ENCODE measurements at places on chromosomes 2 and 18.
A peak's percentile ranks its signal among the peaks of the same experiment; 100 is the strongest.

- no peak for DNase-seq
Measured at GRCh38 chr2:232329716-232330067, 48.9 kb upstream of the ALPP start.

DNA sequence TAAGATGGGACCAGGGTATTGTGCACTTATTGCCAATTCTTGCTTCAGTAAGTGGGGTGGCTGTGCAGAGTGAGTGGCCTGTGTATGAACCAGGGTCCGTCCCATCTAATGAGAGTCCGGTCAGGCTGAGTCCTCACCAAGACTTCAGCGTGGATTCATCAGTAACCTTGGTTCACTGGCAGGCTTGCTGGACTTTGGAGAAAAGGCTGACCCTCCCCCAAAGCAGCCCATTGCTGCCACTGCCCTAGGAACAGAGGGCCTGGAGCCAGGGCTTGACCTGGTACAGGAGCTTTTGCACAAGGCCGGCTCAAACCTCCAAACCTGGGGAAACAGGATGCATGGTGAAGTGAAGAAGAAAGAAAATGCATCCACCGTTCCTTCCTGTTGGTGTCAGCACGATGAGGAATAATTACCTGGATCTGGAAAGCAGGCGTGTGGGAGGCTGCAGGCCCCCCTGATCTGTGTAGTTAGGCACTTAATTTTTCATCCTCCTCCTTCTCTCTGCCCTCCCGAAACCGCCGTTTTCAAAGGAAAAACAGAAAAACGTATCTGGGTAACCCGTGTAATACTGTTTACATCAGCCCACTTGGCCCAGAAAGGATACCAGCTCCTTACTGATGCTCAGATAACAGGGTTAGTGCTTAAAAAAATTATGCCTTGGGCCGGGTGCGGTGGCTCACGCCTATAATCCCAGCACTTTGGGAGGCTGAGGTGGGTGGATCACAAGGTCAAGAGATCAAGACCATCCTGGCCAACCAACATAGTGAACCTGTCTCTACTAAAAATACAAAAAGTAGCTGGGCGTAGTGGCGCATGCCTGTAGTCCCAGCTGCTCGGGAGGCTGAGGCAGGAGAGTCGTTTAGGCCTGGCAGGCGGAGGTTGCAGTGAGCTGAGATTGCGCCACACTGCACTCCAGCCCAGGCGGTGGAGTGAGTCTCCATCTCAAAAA, 147.7 kb downstream of the TGIF1 start:
- no peak for DNase-seq

DNA sequence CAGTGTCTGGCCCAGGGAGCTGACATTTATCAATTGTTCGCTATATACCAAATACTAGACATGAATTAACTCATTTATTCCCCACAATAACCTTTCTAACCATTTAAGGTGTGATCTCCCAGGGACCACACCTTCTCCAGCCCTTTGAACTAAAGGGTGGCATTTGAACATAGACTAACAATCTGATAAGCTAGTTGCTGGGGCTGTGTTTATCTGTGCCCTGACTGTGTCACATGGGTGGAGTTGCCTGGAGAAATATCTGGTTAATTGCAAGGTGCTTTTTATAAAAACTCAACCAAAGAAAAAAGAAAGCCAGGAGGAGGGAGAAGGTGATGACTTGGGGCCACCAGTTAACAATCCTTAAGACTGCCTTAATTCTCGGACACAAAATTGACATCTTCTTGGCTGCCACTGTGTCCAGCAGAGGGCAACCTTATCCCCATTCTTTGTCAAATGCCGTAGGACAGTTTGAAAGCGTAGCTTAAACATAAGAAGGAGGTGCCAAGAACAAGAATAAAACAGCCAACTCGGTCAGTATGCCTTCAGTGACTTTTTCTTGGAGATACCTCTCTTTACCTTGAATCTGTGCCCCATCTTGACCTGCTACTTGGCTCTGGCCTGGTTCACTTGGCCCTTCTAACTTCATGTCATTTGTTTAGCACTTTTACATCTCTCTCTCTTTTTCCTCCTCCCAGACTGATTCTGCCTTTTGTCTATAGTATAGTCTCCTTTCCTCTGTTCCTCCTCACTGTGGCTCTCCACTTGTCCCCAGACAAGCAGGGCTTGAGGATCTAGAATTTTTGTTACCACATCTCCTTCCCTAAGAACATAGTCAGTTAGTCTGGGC, 183.4 kb downstream of the MYO3B start:
- DNase-seq, result peak; percentile 53

DNA sequence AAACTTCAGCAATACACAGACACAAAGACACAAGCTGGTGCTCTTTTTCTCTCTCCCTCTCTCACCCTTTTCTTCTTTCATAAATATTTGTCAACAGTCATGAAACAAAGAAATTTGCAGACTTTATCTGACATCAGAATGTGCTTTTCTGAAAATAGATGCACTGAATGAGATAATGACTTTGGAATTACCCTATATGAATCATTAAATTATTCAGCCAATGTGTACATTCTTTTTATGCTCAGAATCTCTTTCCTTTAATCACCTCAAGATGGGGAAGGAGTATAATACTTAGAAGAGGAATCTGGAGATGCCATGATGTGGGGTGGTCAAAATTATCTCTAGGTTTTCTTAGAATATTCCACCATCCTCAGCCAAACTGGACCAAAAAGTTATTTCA, 289.9 kb downstream of the LRRTM1 start:
- DNase-seq, result no peak

DNA sequence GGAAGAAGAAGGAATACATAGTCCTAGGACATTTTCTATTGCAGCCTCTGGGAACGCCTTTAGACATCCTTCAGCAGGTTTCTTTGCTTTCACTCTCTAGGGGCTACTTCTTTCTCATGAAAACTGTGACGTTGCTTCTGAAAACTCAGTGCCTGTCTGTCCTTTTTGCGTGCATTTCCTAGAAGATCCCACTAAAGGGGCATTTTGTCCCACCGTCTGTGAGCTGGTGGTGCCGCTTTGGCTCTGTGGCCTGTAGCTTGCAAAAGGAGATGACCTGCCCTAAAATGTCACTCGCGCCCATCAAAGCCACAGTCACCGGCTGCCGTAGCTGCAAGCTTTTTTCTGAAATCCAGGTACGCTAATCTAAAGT, 579 bp downstream of the STAT4 start:
- DNase-seq, result no peak

DNA sequence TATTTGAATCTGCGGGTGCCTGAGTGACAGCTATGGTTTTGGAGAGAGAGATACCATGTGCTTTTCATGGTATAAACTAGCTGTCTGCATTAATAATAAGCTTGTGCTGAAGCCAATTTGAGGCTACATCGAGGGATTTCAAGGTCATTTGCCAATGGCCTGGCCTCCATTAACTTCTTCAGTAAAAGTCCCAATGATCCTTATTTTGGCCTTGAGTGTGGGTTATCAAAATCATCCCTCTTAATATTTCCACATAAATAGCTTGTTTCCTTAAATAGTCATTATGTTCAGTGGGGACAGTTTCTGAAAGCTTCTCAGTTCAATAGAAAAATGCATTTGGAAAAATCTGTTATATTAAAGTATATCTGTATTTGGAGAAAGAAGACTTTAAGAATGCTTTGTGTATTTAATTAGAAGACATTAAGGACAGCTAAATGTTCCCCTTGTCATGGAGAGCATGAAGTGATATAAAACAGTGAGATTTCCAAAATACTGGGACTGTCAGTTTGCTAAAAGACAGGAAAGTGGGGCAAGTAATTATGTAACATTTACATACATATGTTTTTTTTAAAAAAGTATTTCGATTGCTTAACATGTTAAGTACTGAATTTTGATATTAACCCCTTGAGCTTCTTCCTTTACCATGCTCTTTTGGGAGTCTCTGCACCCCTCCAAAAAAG, 355.5 kb upstream of the ZEB2 start:
- DNase-seq, result no peak

GRCh38 chr2:174438146-174438886, 42.8 kb downstream of the SCRN3 start:
- DNase-seq, result no peak

GRCh38 chr2:47519147-47519537, 116.2 kb downstream of the MSH2 start:
- DNase-seq, result no peak

DNA sequence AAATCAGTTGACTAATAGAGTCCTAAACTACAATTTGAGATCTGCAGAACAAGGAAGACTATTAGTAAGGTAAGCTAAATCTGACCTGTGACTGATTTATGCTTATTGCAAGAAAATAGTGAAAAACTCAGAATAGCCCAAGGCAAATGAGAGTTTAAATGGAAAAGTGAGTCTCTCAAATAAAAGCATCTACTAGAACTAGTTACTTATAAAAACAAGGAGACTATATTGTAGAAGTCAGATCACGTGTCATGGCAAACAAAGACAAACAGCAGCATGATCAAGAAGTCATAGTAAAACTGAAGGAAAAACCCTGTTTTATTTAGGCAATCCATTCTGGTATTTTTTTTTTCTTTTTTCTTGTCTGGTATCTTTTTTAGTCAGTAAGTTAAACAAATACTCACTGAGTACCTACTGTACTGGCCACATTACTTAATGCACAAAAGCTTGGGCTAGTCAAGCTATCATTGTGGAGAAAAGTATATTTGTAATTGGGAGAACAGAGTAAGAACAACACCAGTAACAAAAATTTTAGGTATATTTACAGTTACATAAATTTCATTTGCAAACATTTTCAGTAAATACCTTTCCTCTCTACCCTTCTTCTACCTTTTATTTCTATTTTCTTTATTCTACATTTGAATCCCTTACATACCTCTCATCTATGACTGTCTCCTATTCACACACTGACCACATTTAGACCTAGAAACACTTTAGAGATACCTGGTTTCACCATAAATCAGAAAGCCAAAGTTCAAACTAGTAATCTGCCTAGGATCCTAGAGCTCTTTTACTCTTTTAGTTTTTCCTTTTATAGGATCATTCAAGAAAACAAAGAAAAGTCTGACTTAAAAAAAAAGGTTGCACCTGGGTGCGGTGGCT, 23.7 kb downstream of the CCDC88A start:
- no peak for DNase-seq

DNA sequence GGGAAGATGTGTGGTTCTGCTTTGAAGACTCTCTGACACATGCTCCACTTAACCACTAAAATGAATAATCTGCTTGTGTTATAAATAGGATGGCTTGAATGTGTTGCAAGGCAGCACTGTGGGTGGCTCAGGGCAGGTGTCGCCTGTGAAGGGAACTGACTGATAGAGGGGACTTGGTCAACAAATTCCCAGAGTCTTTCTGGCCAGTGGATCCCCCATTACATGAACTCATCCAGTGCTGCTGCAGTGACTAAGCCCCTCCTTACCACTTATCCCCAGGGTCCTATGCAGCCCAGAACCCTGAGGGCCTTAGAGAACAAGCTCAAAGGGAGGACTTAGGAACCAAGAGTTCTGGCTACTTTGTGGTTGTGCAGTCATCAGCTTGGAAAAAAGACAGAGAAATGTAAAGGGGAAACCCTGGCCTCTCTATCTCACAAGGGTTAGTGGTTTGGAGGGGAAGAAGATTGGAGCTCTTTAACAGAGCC, 226.2 kb upstream of the TNP1 start:
- no peak for DNase-seq

- no peak for DNase-seq
Measured at GRCh38 chr2:23599667-23600066, 214.7 kb downstream of the KLHL29 start.

GRCh38 chr2:240997856-240998705, at the start of gene SNED1:
TSS of gene SNED1 (plus strand) at chr2:240998618. CDS start at chr2:240998838, 220 bp downstream.
- DNase-seq, result peak; percentile 54

DNA sequence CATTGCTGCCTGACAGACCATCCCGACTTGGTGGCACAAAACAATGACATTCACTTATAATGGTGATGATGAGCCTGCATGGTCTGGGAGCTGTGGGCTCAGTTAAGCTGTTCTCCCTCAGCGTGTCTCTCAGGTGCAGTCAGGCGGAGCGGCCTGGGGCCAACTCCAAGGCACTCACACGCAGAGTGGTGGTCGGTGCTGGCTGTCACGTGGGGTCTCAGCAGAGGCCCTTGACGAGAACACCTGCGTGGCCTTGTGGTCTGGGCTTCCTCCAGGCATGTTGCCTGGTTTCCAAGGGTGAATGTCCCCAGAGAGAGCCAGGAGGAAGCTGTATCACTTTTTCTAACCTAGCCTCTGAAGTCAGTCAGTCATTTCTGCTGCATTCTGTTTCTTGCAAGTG, 29.8 kb downstream of the ARMC9 start:
- no peak for DNase-seq

- no peak for DNase-seq
Measured at GRCh38 chr2:173680574-173680973, 284.6 kb downstream of the SP3 start.

- no peak for DNase-seq
Measured at GRCh38 chr18:48667276-48668254, 128.7 kb downstream of the CTIF start.

GRCh38 chr18:79748321-79749180, 49.2 kb upstream of the KCNG2 start:
- DNase-seq, result no peak

GRCh38 chr2:75647771-75648170, 1.2 kb downstream of the MRPL19 start:
- no peak for DNase-seq

DNA sequence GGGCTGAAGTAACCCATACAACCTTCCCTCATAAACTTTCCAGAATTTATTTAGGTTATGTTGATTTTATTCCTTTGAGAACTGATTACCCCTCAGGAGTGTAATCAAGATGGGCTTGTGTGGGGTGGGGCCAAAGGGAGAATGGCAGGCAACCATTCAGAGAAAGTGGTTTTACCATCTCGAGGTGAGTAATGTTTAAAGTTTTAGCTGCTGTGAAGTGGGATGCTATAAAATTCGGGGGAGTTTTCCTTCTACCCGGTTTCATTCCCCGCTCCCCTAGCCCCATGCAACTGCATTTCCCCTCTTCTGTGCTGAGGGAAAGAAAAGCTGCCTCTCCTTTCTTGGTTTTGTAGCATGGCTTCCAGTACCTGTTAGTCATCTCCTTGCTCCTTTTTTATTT, 34.7 kb downstream of the MAP4K4 start:
- no peak for DNase-seq

GRCh38 chr18:62357079-62357719, 32.1 kb downstream of the TNFRSF11A start:
- DNase-seq, result no peak

DNA sequence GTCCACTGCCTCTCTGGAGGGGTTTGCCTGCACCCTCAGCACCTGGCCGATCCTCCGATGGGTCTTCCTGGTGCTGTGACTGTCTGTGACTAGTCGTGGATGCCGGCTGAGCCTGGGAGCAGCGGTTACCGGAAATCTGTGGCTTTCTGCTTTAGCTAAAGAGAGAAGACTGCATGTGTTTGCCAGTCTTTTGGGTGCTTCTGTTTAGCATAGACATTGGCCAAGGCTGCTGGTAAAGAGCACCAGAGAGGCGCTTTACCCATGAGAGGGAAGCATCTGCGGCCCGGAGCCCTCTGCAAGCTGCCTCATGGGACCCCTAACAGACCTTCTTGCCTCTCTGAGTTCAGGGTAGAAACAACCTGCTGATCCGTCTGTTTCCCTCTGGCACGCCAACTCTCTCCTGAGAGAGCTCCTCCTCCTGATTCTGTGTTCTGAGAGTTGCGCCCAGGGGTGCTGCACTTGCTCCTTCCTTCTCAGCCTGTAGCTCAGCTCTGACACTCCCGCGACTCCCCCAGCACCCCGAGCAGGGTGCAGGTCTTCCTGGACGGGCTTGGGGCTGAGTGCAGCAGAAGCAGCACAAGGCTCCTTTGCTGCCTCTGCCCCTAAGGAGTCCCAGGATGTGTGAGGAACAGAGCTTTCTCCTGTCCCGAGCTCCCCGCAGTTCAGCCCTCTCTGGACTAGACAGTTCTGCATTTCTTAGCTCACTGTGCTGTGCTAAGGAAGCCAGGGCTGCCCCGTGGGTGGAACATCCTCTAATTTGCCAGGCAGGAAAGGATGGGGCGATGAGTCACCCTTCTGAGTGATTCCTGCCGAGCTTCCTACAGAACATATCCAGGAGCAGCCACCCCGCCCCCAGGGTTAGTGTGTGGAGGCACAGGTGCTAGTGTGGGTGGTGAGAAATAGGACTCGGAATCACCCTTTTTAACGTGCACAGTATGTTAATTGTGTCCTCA, 203.2 kb downstream of the SH3RF3 start:
- DNase-seq, result no peak
